ENCODE measurements at places on chromosomes 11 and 22.

DNA sequence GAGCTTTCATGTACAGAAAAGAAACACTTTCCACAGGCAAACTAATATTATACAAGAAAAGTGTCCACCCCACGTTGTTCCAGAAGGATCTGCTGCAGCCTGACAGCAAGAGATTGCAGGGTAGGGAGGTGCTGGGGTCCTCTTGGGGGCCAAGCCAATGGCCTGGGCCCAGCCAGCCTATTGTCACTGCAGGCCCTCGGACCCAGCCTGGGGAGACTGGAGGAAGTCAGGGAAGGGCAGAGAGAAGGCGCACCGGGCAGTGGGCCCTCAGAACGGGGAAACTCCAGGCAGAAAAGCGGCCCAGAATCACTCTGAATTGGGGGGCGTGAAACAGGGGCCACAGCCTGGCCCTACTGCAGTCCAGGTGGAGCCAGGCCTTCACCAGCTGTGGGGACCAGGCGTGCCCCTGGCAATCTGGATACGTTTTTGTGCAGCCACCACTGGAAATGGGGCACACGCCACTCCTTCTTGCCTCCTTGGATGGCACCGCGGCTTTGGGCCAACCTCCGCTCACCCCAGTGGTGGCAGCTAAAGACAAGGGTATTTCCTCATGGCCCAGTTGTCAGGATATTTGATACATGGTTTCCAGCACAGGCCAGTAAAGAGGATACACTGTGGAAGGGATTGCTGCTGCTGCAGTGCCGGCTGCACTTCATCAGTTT, 3.9 kb upstream of the NAP1L4 start:
- DNase-seq = no peak

DNA sequence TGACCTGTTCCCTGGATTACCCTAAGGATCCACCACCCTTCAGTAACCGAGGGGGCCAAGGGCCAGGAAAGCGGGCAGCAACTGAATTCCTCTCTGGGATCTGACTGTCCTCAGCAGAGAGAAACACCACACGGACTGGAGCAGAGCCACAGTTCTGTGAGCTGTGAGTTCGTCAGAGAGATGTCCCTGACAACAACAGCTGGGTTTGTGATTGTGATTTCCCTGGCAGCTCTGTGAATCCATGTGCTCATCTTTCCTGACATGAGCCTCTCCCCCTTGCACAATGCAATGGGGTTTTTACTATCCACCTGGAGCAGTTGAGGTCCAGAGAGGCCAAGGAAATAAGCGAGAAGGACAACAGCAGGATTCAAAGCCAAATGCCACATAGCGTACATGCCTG, 69.4 kb upstream of the AMPD3 start:
- DNase-seq = no peak

DNA sequence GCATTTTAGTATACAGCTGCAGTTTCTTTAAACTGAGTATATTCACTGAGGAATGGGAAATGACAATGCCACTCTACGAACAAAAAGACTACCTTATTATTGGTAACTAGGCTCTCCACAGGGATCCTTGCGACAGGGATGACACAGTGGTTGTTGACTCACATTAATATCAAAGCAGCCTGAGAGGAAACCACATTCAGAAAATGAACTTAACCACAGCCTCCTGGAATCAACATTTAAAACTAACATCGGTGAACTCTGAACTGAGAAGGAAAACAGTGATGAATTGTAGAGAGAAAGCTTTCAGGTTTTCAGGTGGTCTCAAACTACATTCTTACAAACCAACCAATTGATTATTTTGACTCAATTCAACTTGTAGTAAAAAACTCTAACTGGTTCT, 90.3 kb upstream of the MTMR2 start:
- peak; percentile 60 for DNase-seq

DNA sequence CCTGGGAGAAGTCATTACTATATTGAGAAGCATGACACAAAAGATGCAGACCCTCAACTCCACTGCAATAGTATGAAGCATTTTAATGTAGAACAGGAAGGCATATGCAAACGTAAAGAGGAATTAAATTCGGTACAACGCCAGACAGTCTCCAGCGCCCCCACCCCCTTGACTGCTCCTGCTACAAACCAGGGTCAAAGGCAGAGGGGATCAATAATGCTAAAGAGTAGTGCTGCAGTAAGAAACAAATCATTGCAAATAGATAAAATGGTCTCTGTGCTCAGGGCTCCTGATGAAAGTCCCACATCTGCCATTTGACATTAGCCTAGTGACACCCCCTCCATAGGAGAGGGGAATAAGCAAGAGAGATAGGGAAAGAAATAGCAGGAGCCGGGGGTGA, 164.9 kb upstream of the BLID start:
- no peak for DNase-seq

GRCh38 chr11:64848826-64849597, 4.6 kb upstream of the CDC42BPG start:
- DNase-seq = no peak

DNA sequence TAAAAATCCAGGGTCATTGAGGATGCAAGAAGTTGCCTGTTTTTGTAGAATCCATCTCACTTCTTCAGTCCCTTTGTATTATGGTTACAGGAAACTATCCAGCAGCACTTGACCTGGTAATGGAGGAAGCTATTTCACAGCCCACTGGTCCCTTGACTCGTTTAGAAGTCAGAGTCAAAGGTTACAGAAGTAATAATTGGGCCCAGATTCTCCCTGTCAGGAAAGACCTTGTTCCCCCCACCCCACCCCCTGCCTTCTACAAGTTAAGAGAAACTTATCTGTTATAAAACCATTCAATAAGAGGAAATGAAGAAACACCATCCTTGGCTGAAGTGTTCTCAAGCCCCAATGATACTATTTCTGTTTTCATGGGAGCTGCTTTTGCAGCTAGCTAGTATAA, 65.8 kb downstream of the CSTPP1 start:
- DNase-seq = no peak

DNA sequence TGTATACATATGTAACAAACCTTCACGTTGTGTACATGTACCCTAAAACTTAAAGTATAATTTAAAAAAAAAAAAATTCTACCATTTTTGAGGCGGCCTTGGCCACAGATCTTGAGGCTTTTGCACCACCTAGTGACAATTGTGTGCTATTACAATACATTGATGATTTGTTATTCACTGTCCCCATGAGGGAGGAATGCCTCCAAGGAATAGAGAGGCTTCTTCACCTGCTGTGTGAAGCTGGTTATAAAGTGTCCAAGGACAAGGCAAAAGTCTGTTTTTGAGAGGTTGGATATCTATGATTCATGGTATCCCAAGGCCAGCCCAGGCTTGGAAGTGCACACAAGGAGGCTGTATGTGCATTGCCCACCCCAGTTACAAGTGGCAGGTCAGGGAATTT, 30.7 kb downstream of the SLC22A25 start:
- DNase-seq = peak; percentile 38

- DNase-seq = no peak
These were observed 965 bp downstream of the OR9Q1 start for GRCh38 chr11:58024601-58025091.

- DNase-seq = no peak
These were observed 43.9 kb downstream of the BBOX1 start for GRCh38 chr11:27084518-27084917.

DNA sequence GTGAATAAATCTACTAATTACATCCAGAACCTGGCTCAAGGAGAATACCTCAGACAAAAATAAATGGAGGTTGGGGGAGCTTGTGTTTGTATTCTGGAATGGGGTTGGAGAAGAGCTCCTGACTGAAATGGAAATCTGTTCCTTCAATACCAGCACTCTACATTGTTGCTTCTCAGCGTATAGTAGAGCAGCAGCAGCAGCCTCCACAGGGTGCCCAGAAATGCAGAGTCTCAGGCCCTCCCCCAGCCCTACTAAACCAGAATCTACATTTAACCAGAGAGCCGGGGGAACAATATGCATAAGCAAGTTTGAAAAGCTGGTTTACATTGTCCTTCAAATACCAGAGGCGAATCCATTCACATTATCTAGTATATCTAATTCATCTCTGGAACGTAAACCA, 474.8 kb downstream of the NTM start:
- DNase-seq = no peak
